Astrocyte (in vitro differentiated cells and primary cell): ENCODE measurements at places on chromosomes 7 and 10.

DNA sequence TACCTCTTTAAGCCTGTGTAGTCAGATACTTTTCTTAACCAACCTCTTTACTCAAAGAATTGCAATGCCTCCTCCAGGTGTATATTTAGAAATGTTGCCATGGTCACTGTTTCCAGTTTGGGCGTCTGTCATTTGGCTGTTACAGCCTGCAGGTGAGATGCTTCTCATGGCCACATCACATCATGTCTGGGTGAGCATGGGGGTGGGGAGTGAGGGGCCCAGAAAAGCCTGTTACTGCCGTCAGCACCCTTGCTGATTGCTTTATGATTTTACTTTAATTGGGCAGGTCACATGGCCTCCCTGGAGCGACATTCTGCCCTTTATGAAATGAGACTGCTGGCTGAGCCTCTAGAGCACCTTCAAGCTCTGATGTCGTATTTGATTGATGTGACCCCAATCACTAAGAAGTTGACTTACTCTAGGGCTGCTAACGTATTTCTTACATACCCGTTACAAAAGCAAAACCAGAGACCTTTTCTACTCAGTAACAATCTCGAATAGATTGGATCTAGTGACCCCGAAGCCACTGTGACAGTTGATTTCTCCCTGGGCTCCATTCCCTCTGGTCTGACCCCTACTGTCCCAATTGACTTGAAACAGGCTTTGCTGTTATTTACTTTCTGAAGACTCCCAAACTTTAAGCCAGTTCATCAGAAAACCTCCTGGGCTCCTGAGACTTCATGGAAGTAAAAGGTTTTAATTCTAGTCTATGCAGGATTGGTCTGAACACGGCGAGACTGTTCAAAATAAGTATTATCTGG is 60.7 kb downstream of the OTUD1 start:
- no peak for DNase-seq

- DNase-seq = peak; percentile 59
These were observed 754 bp downstream of the SEMA3D start for GRCh38 chr7:85186083-85186520.

DNA sequence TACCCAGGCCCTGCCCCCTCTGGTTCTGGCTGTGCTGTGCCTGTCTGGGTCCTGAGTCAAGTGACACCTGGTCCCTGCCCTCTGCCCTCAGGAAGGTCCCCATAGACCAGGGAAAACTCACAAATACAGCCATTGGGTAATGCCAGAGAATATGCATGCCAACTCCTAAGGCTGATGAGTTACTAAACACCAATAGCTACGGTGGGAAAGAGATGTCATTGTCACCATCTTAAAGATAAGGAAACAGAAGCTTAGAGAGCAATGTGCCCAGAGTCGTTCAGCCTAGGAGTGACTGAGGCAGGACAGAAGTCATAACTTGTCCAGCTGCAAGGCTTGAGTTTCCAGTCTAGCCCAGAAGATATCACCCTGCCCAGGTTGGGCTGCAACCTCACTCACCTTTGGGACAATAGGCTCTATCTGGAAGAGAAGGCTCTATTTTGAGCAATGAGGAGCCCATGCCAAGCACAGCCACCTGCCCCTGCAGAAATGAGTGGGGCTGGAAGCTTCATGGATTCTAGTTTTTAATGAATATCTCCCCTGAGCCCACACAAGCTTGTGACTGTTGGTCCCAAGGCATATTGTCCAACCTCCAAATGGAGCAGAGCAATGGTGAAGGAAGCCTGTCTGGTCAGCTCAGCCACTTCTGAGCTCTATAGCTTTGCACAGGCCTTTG is 42.6 kb downstream of the ZNF273 start:
- no peak for DNase-seq

- DNase-seq = no peak
These were observed 9.2 kb upstream of the SP8 start for GRCh38 chr7:20795881-20796280.

DNA sequence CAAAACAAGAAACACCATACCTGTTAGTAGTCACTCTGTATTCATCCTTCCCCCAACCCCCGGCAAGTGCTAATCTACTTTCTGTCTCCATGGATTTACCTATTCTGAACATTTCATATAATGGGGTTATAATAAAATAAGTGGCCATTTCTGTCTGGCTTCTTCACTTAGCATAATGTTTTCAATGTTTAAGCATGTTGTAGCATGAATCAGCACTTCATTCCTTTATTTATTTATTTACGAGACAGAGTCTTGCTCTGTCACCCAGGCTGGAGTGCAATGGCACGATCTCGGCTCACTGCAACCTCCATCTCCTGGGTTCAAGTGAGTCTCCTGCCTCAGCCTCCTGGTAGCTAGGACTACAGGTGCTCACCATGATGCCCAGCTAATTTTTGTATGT is 69.2 kb downstream of the HIP1 start:
- no peak for DNase-seq

DNA sequence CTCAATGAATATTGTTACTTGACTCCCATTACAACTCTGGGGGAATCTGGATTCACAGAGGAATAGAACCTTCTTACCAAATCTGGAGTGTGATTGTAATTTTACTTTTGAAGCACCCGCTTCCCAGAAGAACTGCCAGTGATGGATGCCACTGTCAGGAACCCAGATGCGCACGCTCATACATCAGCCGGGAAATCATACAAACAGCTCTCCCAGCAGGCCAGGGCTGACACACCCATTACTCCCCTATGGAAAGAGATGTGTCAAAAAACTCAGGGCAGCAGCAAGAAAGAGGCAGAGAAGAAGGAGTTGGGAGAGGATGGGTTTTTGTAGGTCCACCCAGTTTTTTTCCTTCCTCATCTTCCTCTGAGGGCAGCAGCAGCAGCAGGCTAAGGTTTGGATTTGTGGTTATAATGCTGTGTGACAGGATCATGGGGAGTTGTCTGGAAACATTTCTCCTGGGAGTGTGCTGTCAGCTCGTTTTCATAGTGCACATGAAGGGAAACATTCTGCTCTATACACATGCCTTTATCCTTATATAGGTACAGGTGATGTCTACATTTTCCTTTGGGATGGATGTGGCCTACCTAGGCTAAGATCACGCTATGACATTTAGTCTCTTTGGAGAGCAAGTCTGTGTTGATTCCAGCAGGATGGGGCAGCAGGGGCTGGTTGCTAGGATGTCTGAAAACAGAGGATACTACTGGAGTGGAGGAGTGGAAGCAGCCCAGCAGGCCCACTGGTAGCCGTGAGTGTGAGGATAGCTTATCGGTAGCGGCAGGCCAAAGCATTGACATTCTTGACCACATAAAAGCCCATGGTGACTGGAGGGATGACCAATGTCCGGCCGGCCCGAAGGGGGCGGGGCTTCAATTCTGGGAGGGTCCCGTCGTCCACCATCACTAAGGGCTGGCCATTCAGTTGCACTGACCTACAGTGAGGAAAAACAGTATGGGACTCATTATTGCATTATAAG is 12.4 kb upstream of the HPS1 start:
- DNase-seq = no peak

GRCh38 chr10:62691336-62691735 is 113.2 kb upstream of the ADO start:
- DNase-seq = no peak

DNA sequence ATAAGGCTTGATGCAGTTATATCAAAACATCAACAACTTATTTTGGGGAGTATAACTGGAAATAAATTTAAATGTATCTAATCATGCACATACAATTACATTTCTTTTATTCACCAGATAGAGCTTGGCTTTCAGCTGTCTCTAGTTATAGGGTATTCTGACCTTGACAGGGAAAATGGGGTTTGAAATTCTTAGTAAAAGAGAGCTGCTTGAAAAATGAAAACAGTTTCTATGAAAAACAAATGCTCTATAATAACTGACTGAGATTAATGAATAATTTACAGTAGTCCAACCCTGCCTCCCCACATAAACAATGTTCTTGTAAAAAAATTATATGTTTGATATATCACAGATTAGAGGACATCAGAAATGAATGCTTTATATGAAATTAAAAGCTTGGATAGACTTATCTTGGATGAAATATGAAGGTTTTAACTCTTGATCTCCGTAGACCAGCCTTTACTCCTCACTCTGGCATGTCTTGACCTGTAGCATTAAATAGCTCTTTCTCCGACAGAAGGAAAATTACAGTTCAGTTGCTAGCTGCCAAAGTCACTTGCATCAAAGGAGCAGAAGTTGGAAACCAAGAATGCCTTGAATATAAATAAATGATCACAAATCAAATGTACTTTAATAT is 32.1 kb downstream of the VWC2 start:
- no peak for DNase-seq

GRCh38 chr10:84798312-84798711 is 469.9 kb downstream of the CCSER2 start:
- DNase-seq = no peak

GRCh38 chr10:75814014-75814413 is 382.6 kb downstream of the LRMDA start:
- DNase-seq = no peak

- no peak for DNase-seq
These were observed 89.4 kb downstream of the ITGA8 start for GRCh38 chr10:15630353-15630752.

DNA sequence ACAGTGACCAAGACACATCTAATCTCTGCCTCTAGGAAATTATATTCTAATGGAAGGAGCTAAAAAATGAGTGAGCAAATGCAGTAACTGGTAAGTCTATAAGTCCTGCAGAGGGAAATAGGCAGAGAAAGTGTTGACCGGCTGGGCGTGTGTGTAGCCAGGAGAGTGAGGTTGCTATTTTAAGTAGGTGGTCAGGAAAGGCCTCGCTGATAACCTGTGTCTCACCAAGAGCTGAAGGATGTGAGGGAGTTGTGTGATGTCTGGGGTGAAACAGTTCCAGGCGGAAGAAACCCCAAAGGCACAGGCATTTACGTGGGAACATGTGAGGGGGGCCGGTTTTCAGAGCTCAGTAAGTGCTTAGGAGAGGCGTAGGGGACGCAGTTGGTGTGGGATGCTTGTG is 54.8 kb downstream of the BAMBI start:
- DNase-seq = no peak

- DNase-seq = no peak
These were observed 220.8 kb upstream of the TCERG1L start for GRCh38 chr10:131532291-131532690.

DNA sequence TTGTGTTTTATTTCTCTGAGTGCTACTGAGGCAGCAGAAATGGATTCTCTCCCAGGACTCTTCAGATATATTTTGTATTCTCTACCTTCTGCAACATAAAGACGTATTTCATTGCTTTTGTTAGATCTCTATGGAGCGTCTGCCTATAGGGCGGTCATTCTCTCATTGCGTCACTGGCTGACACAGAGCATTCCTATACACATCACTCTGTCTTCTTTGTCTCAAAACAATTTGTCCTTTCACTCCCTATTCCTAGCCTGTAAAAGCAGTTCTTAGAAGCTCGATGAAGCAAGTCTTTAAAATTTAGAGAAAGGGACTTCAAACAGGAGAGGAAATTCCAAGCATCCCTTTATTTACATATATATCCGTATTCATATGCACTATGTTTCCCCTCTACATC is 120.6 kb downstream of the CPED1 start:
- peak; percentile 19 for DNase-seq

GRCh38 chr7:29408841-29409243 is 154.8 kb upstream of the PRR15 start:
- peak; percentile 40 for DNase-seq

DNA sequence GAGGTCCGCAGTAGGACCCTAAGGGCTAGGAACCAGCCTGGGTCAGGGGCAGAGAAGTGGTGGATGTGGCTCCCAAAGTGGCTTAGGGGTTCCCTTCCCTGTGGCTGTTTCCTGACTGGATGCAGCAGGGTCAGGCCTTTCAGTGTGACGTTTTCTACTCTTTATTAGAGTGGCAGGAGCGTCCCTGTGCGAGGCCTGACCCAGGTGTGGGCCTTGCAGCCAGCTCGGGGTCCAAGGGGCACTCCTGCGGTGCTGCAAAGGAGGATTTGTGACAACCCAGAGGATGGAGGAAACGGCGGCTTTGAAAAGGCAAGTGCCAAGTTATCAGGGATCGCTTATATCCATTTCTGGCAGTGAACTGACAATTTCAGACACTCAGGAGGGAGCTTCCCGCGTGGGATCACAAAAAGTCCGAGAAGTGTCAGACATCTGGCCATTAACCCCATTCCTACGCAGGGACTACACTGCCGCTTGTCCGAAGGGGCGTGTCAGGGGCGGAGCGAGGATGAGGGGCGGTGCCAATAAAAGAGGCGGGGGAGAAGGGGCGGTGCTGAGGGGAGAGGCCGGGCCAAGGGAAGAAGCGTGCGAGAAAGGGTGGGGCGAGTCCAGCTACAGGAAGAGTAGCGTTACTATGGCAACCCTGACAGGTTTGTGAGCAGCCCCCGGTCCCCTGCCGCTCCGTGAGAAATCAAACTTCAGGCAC is 98.8 kb upstream of the ZNF722 start:
- no peak for DNase-seq

DNA sequence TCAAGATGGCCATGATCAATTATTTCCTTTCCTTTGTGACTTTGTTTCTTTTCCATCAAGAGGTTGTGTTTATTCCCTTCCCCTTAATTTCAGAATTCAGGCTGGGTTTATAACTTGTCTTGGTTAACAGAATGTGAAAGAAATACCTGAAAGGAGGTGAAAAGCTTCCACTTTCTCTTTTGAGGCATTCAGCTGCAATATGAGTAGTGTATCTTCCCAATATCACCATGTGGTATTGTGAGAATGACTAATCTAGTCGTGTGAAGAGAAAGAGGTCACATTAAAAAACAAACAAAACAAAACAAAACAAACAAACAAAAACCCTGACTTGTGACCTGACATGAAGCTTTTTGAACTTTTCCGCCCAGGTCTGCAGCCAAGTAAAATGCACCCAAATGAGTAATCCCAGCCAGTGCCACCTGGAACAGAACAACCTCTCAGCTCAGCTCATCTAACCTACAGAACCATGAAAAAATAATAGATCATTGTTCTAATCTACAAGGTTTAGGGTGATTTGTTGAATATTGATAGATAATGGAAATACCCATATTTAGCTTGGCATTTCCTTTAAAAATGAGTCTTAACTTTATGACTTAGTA is 70.8 kb upstream of the TEX47 start:
- DNase-seq = no peak

GRCh38 chr7:153475239-153475638 is 577.0 kb upstream of the DPP6 start:
- no peak for DNase-seq

DNA sequence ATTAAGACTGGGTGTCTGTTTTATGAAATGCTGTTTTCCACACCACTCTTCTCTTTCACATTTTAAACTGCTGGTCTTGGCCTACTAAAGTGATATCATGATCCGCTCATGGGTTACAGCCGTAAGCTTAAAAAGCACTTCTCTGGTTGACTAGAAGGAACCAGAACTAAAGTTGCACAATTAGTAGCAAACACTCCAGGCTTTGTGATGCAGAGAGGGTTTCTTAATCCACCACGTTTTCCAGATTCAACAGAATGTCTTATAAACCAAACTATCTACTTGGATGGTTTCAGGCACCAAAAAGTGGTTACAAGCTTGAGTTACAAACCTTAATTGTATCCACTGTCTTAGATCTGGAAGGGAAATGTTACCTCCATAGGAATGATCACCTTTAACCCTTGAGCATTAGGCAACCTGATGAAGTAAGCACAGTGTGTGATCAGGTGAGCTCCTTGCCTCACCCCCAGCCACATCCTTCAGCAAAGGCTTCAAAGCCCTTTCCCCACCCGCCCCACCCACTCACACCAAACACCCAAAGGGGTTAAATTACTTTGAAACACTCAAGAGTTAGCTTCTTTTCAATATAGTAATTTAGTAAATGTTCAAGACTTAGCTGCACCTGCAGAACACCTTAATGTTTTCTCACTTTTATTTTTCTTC is 3.5 kb downstream of the ELMO1 start:
- no peak for DNase-seq
